ENCODE measurements at places on chromosomes 3 and 15. TPM values are rescaled to one million over a fixed set of nuclear protein-coding genes. Genes with fewer than 3 reads are reported as not detected.

DNA sequence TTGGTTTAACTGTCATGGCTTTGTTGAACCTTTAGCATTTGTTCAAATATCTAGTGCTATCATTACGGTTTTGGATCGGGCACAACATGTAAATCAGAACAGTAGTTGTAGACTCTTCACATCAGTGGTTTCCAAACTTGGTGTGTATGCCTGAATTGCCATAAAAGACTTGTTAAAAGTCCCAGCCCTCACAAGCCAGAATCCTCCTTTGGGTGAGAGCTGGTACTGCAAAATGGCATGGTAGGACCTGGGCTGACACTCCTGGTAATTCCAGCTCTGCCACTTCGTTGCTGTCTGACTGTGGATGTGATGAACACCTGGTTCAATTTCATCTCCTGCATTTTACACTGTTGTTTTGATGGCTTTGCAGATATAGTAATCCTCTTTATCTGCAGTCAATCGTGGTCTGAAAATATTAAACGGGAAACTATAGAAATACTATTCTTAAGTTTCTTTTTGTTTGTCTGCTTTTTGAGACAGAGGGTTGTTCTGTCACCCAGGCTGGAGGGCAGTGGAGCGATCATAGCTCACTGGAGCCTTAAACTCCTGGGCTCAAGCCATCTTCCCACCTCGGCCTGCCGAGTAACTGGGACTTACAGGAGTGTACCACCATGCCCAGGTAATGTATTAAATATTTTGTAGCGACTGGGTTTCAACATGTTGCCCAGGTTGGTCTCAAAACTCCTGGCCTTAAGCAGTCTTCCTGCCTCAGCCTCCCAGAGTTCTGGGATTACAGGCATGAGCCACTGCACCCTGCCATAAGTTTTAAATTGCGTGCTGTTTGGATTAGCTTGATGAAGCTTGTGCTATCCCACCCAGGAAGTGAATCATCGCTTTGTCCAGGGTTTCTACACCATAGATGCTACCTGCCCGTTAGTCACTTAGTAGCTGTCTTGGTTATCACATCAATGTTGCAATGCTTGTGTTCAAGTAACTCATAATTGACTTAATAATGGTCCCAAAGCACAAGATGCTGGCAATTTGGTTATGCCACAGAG, 61.6 kb downstream of the RAB7A start:
- peaks cover 18% of the 10 kb centered on the region for H3K4me1 ChIP-seq
- peak; percentile 35 for DNase-seq
- no peak overlapping the region for H3K4me3 ChIP-seq

GRCh38 chr3:37862903-37863815, 1.5 kb downstream of the CTDSPL start:
- H3K4me1 ChIP-seq = peaks cover 35% of the 10 kb centered on the region
- H3K27ac ChIP-seq = peak overlapping the region; percentile 61
- no peaks in the 10 kb centered on the region for H3K36me3 ChIP-seq
- DNase-seq = no peak

DNA sequence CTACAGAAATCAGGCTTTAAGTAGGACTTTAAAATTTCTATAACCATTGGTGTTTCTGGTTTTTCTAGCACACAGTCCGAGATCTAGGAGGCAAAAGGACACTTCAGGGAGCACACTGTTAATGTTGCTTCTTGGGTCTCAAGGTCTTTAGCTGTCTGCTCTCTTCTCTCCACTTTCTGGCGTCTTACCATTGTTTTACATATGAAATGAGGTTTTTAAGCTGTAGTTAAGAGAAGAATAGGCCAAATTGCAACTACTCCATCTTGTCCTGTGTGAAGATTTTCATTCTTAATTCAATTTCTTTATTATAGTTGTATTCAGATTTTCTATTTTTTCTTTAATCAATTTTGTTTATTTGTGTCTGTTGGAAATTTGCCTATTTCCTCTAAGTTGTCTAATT, 151.4 kb downstream of the WNT7A start:
- H3K4me1 ChIP-seq = no peaks in the 10 kb centered on the region
- H3K27me3 ChIP-seq = no peaks in the 10 kb centered on the region
- H3K4me3 ChIP-seq = no peak overlapping the region
- H3K36me3 ChIP-seq = no peaks in the 10 kb centered on the region

The MAGEL2 gene
- 0.26 TPM for total RNA-seq

DNA sequence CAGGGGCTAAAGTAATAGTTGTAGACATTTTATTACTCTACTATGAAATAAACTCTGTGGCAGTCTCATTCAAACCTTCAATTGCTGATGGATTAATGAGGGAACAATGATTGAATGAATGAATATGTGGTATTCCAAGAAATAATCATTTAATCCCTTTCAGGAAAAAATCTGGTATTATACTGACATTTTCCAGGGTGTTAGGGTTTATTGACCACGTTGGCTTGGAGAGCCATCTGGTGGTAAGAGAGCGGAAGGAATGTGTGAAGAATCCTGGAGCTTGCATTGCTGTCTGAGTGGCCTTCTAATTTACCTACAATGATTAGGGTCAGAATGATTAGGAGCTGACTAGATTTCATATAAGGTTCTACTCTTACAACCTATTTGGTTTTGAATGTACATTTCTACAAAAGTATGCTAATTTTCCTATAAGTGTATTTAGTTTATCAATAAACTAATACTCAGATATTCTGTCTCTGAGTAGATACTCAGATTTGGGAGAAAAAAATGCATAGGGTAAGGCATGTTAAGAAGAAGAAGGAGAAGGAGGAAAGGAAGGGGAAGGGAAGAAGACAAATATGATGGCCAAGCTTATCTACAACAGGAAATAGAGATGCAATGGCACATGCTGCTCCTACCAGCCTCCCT, 249.9 kb downstream of the ROBO1 start:
- H3K27me3 ChIP-seq = no peaks in the 10 kb centered on the region
- H3K4me3 ChIP-seq = no peak overlapping the region
- H3K4me1 ChIP-seq = no peaks in the 10 kb centered on the region
- DNase-seq = no peak
- no peak overlapping the region for H3K27ac ChIP-seq

DNA sequence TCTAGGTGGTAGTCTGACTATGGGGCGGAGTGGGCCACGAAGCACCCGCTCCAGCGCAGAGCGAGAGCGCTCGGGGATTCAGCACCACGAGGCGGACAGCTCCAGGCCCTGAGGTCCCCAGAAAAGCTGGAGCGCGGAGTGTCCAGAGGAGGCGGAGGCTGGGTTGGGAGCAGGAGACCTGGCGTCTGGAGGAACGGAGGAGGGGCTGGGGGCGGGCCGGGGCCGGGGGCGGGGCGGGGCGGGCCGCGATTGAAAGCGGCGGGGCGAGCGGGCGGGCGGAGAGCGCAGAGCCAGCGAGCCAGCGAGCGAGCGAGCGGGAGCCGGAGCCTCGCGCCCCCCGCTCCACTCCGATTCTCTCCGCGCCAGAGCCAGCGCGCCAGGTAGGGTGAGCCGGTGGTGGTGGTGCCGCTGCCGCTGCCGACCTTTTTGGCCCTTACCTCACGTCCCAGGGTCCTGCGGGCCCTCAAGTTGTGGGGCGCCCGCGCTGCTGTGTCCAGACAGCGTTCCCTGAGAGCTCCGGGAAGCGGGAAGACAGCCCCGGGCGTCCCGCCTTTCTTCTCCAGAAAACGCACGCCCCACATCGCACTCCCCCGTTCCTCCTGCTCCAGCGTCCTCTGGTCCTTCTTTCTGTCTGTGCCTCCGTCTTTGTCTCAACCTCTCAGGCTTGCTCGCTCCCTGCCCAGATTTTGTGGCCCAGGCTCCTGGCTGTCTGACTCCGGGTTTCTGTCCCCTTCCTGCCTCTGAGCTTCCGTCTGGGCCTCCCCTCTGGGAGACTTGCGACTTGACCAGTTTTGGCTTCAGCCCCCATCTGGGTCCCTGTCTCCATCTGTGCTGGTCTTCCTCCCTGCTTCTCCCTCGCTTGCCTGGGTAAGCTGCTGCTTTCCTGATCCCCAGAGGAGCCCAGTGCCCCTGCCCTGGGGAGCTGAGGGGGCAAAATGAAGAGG, at the start of gene GRM2:
Gene GRM2 (plus strand): TSS at position 281 of the 944 bp plus-strand sequence. CDS start 1,916 bp downstream, outside the sequence.
- peaks cover 4% of the 10 kb centered on the region for H3K36me3 ChIP-seq
- H3K27me3 ChIP-seq = no peaks in the 10 kb centered on the region
- no peak within 1 kb of the TSS for H3K4me3 ChIP-seq
- no peak within 1 kb of the TSS for H3K27ac ChIP-seq

The SEC22A gene
- 18.4 TPM for total RNA-seq

DNA sequence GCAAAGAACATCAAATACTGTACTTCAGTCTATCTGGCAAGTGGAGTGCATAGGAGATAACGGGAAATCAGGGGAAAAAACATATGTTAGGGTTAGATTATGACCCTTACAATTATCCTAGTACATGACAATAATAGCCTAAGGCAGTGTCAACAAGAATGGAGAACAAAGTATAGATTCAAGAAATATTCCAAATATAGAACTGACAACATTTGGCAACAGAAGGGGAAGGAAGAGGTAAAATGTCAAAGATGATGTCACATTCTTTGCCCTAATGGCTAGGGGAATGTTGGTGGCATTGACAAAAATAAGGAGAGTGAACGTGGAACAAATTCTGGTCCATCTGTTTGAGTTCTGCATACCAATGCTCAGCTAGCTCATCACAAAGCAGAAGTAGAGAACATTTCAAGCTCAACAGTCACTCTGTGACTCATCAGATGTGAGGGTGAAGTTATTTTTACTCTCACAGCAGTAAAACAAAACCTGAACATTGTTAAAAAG, 15.5 kb upstream of the ATP8B4 start:
- no peak overlapping the region for H3K4me3 ChIP-seq
- DNase-seq = no peak
- H3K4me1 ChIP-seq = no peaks in the 10 kb centered on the region
- H3K27me3 ChIP-seq = no peaks in the 10 kb centered on the region
- no peaks in the 10 kb centered on the region for H3K36me3 ChIP-seq

The LRRC49 gene
- total RNA-seq = 7.3 TPM

The SPTBN5 gene
- total RNA-seq = 0.52 TPM

- no peaks in the 10 kb centered on the region for H3K27me3 ChIP-seq
- DNase-seq = peak; percentile 11
- H3K36me3 ChIP-seq = no peaks in the 10 kb centered on the region
- H3K4me3 ChIP-seq = no peak overlapping the region
- peaks cover 7% of the 10 kb centered on the region for H3K4me1 ChIP-seq
These were observed 553 bp upstream of the RTP4 start for GRCh38 chr3:187367561-187368103.

DNA sequence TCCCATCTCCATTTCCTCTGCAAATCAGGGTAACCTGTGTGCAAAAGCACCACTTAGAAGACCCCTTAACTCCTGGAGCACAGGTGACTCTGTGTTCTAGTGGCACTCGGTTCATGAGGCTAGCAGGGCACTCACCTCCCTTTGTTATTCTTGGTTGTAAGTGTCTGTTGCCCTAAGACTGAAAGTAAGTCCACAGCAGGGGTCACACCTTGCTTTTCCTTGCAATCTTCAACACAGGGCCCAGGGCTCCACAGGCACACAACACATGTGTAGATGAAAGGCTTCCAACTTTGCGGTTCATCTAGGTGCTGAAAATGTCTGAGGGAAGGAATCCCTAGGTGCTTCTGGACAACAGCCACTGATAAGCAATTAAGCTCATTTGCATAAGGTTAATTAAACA, 2.9 kb downstream of the RNU6-1 start:
- H3K36me3 ChIP-seq = no peaks in the 10 kb centered on the region
- no peak for DNase-seq
- peaks cover 54% of the 10 kb centered on the region for H3K4me1 ChIP-seq

GRCh38 chr3:129794311-129795185, 99.0 kb downstream of the TMCC1 start:
- H3K4me1 ChIP-seq = peaks cover 11% of the 10 kb centered on the region
- H3K27me3 ChIP-seq = no peaks in the 10 kb centered on the region
- no peak overlapping the region for H3K4me3 ChIP-seq
- H3K27ac ChIP-seq = peak overlapping the region; percentile 71
- H3K36me3 ChIP-seq = no peaks in the 10 kb centered on the region

- H3K4me3 ChIP-seq = no peak overlapping the region
- no peak overlapping the region for H3K27ac ChIP-seq
- no peaks in the 10 kb centered on the region for H3K27me3 ChIP-seq
- DNase-seq = no peak
- no peaks in the 10 kb centered on the region for H3K36me3 ChIP-seq
- H3K4me1 ChIP-seq = no peaks in the 10 kb centered on the region
These were observed 179.4 kb downstream of the SATB1 start for GRCh38 chr3:18245721-18246120.

GRCh38 chr15:75061272-75061671, 37.9 kb downstream of the PPCDC start:
- DNase-seq = no peak
- H3K4me1 ChIP-seq = peaks cover 15% of the 10 kb centered on the region
- no peaks in the 10 kb centered on the region for H3K36me3 ChIP-seq
- no peak overlapping the region for H3K27ac ChIP-seq
- no peaks in the 10 kb centered on the region for H3K27me3 ChIP-seq

GRCh38 chr3:148792516-148792915, 35.1 kb upstream of the CPB1 start:
- no peaks in the 10 kb centered on the region for H3K36me3 ChIP-seq
- no peak for DNase-seq
- H3K4me1 ChIP-seq = peaks cover 7% of the 10 kb centered on the region

The WDR93 gene
- not detected for total RNA-seq

DNA sequence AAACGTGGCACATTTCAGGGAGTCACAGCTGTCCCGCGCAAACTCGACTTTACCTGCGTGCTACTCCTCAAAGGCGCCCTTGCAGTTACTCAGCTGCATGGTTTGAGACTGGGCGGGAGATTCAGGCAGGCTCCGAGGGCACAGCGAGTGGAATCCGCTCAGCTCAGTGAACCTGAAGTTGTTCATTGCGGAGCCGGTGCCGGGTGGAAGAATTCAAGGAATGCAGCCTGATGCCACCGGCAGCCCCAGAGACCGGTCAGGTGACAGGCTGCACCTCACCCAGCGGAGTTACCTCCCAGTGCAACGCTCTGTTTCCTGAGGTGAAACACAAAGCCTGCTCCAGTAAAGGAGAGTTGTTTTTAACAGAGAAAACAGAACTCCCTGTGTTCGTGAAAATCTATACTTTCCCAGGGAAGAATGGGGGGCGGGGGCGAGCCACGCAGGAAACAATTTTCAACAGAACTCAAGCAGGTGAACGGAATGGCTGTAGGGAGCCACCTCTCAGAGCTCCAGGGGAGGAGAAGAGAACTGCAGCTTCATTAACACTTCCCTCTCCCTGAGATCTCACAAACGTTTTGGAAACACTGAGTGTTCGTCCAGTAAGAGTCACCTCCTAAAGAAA, 3.8 kb downstream of the VEPH1 start:
- no peak overlapping the region for H3K4me3 ChIP-seq
- peak; percentile 78 for DNase-seq

DNA sequence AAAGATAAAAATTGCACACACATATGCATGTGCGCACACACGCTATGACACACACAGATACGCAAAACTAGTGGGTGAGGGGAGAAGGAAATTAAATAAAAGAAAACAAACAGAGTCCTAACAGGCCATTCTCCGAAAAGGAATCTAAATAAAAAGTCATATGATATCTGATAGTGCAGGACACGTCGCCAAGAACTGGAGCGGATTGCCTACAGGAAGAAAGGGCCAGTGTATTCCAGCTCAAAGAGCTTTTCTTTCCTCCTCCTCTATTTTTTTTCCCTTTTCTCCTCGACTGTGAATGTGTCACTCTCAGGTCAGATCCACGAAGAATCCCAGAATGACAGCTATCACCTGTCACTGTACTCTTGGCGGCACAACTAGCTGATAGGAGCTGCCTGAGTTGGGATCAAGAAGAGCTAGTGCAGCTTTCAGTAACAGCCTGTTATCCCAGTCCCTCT, 157.8 kb downstream of the TIGIT start:
- H3K36me3 ChIP-seq = no peaks in the 10 kb centered on the region
- H3K4me3 ChIP-seq = no peak overlapping the region
- H3K27ac ChIP-seq = no peak overlapping the region
- H3K4me1 ChIP-seq = peaks cover 35% of the 10 kb centered on the region
- H3K27me3 ChIP-seq = no peaks in the 10 kb centered on the region

GRCh38 chr15:78396976-78397375, 41.0 kb upstream of the IREB2 start:
- no peaks in the 10 kb centered on the region for H3K27me3 ChIP-seq
- H3K4me1 ChIP-seq = peaks cover 7% of the 10 kb centered on the region
- no peak overlapping the region for H3K4me3 ChIP-seq
- no peak overlapping the region for H3K27ac ChIP-seq
